ENCODE measurements at places on chromosomes 7 and 10.

DNA sequence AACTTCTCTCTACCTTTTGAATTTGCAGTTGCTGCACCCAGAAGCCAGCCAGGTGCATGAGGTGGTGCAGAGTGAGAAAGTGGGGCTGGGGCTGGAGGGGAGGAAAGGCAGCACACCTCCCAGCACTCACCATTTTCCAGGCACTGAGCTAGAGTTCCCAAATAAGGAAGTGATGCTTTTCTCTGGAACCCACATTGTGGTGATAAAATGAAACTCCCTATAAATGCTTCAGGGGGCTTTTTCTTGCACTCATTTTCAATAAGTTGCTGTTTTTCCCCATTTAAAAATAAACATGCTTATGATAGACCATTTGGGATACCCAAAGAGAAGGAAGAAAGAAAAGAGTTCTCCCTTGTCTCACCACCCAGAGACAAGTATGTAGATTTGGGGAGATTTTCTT, 42.8 kb upstream of the TNS3 start:
- DNase-seq = no peak

- DNase-seq = no peak
Observed at GRCh38 chr10:71042216-71042615, 153.9 kb upstream of the PCBD1 start.

- no peak for DNase-seq
Observed at GRCh38 chr10:48684792-48685623, at the start of gene WDFY4. TSS of gene WDFY4 (plus strand) at chr10:48684873. CDS start at chr10:48709733, 24,860 bp downstream.

- peak; percentile 60 for DNase-seq
Observed at GRCh38 chr7:77727936-77728701, 31.9 kb downstream of the RSBN1L start.

DNA sequence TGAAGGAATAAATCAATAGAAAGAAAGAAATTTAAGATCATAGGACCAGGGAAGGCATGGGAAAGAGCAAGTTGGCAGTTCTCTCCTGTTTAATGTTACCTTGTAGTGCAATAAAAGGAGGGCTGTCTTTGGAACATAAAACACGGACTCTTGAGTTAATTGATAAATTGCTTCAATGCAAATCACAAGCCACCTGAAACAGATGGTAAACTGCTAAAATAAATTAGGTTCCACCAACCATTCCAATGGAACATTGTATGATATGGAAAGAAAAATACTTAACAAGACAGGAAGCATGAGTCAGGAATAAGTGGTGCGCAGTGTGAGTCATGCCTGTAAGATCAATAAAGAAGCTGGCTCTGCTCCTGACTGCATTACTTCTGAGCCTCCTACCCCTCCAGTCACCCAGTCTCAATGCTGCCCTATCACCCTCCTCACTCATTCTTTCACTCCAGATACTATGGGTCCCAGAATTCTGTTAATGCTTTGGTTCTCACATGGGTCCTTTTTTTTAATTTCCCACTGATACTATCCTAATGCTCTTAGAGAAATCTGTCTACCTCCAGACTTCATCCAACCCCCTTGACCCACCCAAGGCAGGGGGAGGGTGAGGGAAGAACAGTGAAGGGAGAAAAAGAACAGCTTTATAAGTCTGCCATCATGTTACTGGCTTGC, 78.9 kb downstream of the LRRC17 start:
- DNase-seq = peak; percentile 98

DNA sequence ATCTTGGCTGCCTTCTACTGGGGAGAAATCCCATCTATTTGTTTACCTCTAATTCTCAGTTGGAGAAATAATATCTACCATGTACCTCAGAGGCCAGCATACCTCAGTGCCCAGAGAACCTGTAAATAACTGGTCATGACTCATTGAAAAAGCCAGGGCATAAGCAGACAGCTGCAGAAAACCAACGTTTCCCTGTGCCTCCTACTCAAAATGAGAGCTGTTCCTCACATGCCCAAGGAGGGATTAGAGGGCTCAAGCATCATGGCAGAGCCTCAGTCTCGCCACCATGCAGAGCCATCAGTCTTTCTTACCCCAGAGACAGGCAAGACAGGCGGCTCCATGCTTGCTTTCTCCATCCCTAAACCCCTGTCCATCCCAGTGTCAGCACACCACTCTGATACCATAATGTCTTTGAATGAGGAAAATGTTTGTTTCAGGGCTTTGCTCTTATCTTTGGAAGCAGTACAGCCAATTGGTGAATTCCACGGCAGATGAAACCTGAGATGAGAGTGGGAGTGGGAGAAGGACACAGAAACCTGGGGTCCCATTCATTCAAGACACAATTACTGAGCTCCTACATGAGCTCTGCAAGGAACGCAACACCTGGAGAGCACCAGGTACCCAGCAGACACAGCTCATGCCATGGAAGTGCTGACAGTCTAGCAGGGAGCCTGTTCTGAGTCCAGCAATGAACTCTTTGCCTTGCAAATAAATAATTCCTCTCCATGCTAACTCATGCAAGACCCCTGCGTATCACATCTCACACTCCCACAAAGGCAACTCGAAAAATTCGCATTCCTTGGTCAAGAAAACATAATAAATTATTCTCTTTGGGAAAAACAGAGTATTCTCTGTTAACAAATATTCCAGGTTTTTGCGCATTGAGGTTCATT, 21.1 kb downstream of the PON1 start:
- DNase-seq = no peak

DNA sequence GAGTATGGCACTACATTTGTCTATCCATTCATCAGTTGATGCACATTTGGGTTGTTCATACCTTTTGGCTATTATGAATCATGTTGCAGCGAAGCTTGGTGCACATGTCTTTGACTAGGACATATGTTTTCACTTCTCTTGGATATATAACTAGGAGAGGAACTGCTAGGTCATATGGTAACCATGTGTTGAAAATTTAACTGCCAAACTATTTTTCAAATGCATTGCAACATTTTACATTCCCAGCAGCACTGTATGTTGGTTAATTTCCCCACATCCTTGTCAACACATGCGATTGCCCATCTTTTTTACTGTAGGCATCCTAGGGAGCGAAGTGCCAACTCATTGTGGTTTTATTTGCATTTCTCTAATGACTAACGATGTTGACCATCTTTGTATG, 183.4 kb downstream of the PRKCQ start:
- DNase-seq = peak; percentile 57

DNA sequence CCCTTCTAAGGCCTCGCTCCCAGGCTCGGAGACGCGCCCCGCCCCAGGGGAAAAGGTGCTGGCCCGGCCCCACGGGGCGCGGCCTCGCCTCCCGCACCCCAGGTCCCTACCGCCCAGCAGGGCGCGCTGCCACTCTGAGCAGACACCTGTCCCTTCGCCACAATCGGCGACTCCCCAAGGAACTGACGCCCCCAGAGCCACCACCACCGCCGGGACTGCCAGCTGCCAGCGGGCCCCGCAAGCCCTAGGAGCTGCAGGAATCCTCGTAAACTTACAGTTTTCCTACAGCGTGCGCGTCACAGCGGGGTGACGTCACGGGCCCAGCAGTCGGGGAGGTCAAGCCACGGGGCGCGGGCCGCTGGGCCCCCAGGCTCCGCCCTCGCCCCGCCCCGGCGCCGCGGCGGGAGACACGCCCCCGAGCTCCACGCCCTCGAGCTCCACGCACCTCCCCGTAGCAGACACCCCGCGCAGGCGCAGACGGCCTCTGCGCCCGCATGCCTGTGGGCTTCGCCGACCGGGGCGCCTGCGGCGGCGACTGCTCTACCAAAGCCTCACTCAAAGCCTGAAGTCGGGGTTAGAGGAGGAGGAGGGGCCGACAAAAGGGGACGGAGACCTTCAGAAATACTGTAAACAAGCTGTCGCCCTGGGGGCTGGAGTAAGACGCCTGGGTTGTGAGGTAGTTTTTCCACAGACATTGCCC, at the start of gene ZNF438:
Gene ZNF438 (minus strand): TSS at position 308 of the 700 bp plus-strand sequence. CDS start 154,831 bp downstream, outside the sequence.
- peak; percentile 94 for DNase-seq
